ENCODE measurements at places on chromosomes 11 and 22.

- no peak for DNase-seq
Observed at GRCh38 chr11:126391286-126391954, 35.9 kb downstream of the ST3GAL4 start.

DNA sequence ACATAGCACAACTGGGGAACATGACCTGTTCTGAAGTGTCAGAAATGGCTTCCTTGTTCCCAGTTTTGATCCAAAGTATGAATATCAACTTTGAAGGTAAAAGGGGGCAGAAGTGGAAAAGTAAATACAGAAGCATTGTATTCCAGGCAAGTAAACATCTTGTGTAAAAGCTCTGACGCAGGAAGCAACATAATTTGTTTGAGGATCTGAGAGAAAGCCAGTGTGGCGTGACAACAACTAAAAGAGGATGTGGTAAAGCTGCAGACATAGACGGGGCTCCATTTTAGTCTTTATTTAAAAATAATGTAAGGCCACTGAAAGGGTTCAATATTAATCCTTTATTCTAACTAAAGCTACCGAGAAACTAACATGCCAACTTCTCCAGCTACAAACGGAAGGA is 310.2 kb downstream of the DLG2 start:
- no peak for DNase-seq

DNA sequence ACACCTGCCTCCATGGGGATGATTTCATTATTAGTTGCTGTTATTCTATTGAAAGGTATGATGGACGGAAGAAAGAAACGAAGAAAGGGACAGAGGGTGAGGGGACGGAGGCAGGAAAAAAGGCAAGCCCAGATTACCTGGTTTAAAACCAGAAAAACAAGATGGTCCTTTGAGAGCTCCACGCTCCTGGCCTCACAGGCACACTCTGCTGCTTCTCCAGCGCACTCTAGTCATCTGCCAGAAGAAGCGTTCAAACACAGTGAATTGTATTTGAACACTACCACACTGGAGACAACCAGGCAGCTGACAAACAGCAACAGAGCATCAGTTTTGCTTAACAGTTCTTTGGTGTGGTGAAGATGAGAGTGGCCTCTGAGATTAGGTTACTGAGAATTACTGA is 216.9 kb downstream of the CADM1 start:
- no peak for DNase-seq

GRCh38 chr11:134252346-134253187 is 585 bp downstream of the THYN1 start:
- no peak for DNase-seq

DNA sequence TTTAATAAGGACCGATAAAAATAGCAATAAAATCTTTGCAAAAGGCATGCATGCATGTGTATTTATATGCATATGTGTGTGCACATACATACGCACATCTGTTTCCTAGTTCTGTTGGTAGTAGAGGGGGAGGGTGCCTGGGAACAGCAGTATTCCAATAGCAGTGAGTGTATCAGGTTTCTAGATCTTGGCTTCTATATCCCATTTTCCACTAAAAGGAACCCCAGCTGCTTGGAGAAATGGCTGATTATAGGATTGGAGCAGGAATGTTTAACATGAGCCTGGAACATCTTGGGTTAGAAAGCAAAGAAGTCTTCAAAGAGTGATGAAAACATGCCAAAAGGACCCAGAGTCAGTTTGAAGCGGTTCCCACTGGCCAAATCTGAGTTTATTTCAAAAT is 21.0 kb downstream of the TNRC6B start:
- DNase-seq: no peak

DNA sequence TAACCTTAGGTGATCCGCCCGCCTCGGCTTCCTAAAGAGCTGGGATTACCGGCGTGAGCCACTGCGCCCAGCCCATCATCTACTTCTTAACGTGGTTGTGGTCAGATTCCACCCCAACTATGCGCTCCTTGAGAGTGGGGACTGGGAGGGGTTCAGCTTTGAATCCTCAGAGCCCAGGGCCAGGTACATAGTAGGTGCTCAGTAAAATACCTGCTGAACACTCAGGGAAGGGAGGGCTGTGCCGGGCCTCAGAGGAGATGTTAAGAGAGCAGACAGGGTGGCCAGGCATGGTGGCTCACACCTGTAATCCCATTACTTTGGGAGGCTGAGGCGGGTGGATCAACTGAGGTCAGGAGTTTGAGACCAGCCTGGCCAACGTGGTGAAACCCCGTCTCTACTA is 1.2 kb upstream of the LGALS1 start:
- DNase-seq: no peak
